ENCODE measurements at places on chromosomes 6 and 20.

DNA sequence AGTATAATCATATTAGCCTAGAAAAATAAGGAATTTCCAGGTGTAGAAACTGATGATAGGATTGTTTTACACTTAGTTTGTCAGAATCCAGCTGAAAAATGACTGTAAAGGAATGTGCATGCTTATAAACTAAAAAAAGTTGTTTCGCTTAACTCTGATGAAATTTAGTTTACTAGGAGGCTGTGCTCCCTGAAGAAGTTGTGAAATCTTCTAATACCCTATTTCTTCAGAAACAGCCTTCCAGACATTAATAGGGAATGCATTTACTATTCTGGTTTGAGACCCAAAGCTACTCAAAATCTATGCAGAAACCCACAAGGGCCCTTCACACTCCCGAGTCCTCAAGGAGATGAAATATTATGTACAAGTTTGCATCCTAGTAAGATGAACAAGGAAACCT is 105.5 kb upstream of the SSTR4 start:
- no peak for DNase-seq

GRCh38 chr20:12838261-12838866 is 170.4 kb upstream of the SPTLC3 start:
- DNase-seq, result no peak

GRCh38 chr6:64258752-64259151 is 623.1 kb downstream of the PHF3 start:
- no peak for DNase-seq

- DNase-seq, result no peak
Observed at GRCh38 chr20:12161734-12162133, 244.0 kb downstream of the BTBD3 start.

- DNase-seq, result no peak
Observed at GRCh38 chr6:34273242-34273805, 24.5 kb upstream of the SMIM29 start.

DNA sequence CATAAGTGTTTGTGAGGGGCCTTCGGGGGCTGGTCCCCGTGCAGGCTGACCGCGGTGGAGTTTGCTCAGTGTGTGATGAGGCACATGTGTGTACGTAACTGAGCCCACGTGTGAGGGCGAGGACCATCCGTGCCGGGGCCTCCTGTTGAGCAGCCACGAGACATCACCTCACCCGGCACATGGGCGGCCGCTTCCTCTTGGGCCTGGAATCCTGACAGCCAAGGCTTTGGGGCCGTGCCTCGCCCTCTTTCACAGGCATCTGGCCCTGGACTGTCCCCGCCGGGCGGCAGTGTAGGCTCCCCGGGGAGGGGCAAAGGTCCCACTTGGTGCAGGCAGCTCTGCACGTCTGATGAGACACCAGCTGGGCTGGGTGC is 202.3 kb downstream of the DLL1 start:
- no peak for DNase-seq

GRCh38 chr6:241336-241865 is 50.9 kb upstream of the DUSP22 start:
- no peak for DNase-seq

GRCh38 chr20:10745790-10746189 is 72.0 kb upstream of the JAG1 start:
- no peak for DNase-seq

DNA sequence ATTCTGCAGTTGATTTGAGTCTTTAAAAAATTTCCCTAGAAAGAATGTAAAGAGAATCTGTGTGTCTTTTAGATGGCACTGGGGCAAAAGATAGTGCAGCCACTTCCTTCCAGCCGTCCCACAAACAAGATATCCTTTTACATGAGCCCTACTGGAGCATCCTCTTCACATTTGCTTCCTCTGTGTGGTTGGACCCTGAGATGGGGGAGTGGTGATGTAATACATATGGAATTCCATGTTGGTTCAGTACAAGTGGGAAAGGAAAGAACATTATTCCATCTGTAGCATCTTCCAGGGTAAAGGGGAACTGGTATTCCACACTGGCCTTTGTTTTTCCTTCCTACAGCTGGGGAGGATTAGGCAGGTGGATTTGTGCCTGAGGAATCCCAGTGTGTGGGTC is 78.9 kb upstream of the ISM1 start:
- no peak for DNase-seq

DNA sequence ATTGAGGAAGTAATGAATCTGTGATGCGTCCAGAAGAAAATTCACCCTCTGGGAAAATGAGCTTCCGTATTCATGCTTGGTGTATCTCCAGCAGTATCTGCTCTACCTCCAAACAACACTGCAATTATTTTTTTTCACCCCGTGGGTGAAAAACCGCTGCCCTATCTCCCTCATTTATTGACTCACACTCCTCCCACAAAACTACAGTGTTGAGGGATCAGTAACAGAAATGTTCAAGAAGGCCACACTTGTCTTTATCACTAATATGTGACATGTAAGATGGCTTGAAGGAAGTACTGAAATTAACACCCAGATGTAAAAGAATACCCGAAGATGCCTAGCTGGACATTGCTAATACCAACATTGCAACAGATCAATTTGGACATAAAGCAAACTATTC is 4.9 kb upstream of the TBX18 start:
- DNase-seq, result no peak

GRCh38 chr6:136166815-136167214 is 83.3 kb downstream of the MTFR2 start:
- DNase-seq, result no peak

DNA sequence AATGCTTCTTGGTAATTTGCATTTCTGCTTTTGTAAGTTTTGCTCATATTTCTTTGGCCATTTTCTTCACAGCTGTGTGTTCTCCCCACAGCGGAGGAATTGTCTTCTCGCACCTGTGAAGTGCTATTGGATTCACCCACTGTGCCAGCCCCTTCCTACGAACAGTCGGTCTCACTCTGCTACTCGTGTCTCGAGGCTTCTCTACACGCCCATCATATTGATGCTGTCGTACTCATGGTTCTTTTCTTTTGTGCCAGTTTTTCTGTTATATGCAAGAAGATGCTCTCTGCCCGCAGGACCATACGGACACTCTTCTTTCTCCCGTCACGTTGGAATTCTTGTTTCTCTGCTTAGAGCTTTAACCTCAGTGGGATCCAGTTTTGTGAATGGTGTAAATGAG is 200.3 kb downstream of the DLL1 start:
- DNase-seq, result no peak

DNA sequence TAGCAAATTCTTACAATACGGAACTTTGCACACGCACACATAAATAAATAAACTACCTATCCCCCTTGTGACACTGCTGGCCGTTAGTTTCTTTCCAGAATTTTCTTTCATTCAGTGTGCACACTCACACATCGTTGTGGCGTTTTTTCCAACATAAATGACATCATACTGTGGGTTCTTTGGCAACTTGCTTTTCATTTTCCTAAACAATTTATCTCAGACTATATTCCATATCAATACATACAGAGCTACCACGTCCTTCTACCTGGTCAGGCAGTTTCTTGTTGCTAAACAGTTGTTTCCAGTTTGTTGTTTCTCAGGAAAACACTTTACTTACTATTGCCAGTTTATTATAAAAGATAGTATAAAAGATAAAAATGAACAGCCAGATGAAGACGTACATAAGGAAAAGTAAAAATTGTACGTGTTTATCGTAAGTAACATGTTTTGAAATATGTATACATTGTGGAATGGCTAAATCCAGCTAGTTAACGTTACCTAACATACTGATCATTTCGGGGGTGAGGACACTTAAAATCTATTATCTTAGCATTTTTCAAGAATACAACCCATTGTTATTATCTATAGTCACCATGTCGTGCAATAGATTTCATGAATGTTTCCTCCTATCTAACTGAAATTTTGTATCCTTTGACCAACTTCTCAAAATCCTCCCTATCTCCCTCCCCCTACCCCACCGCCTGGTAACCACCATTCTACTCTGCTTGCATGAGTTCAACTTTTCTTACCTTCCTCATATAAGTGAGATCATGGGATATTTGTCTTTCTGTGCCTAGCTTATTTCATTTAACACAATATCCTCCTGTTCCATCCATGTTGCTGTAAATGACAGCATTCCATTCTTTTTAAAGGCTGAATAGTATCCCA is 1.2 kb upstream of the TP53RK start:
- no peak for DNase-seq

GRCh38 chr6:147136057-147136456 is 68.2 kb upstream of the STXBP5 start:
- no peak for DNase-seq

GRCh38 chr6:52409499-52409898 is 10.6 kb upstream of the EFHC1 start:
- DNase-seq, result no peak

GRCh38 chr6:168908166-168908565 is 345.5 kb downstream of the THBS2 start:
- DNase-seq, result peak; percentile 11

- no peak for DNase-seq
Observed at GRCh38 chr20:53664121-53664520, 70.5 kb upstream of the ZNF217 start.

GRCh38 chr20:25256226-25256859 is 8.5 kb downstream of the PYGB start:
- DNase-seq, result no peak

DNA sequence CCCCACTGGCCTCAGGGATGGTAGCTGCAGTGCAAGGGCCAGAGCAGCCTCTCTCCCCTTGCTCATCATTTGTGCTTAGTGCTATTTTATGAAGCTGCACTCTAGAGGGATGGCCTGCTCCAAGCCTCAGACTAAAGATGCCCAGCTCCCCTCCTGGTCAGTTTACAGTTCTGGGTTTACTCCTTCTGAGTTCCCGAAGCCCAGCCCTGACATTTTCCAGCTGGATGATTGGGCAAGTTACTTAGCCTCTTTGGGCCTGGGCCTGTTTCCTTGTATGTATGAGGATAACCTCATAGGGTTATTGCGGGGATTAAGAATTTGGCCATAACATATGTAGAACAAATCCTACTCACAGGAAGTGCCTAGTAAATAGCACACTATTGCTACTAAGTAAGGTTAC is 31.8 kb upstream of the EMILIN3 start:
- no peak for DNase-seq

DNA sequence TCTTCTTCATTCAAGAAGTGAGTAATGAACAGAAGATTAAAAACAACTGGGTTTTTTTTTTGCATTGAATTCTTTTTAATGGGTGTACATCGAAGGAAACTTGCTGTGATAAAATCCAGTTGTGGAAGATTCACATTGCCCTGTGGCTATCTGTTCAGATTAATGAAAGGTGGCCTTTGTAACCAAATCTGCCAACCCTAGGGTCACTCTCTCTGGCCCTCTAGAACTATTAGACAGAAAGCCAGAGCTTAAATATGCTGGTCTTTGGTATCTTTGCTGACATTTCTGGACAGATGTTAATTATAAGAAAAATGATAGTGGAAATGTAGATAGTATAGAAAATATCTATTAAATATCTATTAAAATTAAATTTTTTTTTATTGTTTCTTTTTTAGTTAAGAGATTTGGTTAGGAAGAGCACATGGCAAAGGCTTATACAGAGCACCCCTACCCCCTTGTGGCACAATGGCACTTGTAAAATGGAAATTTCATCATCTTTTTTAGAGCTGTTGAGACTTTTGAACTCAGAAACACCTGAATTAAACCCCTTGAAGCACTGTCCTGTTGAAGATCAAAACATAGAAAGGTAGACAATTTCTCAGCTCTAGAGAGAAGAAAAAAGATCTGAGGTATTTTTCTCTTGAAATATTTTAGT is 572.5 kb downstream of the PKHD1 start:
- no peak for DNase-seq

DNA sequence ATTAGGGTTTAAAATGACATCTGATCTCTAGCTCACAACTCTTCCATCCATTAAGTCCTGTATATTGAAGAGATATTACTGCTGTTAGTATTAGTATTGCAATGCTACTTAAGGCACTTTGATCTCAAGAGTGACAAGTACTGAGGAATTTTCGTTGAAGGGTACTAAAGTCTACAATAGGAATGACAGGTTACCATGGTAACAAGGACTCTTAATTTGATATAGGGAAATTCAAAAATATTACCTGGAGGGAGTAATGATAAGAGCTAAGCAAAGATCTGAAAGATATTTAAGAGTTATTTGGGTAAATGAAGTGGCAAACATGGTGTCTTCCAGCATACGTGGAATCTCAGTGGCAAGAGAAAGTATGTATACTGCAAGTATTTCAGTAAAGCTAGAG is 518.0 kb upstream of the SLC35B3 start:
- no peak for DNase-seq

GRCh38 chr20:32517914-32518592 is 67.1 kb downstream of the NOL4L start:
- no peak for DNase-seq

- no peak for DNase-seq
Observed at GRCh38 chr6:76701610-76702009, 629.1 kb upstream of the IMPG1 start.

GRCh38 chr6:21733311-21733710 is 139.8 kb downstream of the SOX4 start:
- DNase-seq, result no peak

DNA sequence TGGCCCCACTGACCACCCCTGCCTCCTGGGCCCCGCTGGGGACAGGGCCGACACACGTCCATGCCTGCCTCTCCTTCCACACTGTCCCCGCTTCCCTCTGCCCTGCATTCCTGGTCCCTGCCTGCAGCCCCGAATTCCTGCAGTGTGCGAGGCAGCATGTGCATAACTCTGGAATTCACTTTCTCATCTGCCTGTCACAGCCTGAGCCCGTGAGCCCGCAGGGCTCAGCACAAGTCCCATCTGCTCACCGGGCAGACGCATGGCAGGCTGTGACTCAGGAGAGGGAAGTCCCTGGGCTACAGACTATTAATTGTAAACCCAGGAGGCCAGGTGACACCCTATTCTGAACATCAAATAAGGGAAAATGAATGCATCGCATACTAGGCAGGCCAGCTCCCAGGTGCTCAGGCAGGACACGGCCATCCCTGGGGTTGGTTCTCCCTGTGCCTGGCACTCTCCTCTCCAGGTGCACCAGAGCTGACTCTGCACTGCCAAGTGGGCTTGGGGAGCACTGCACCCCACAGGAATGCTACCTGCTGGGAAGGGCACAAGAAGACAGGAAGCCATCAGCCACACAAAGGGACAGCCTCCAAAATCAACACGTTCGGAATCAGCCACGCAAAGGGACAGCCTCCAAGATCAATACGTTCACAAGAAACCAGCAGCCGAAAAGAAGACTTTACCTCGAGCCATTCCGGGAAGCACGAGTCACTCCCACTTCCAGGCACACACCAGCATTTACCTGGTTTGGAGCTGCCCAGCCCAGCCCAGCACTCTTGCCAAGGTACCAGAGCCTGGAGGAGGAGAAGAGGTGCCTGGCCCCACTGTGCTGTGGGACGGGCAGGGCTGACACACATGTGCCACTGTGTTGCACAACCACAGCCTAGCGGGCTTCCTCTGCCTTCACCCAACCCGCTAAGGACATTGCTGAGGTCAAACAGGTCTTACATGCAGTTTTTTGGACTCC is 65.9 kb downstream of the DLL1 start:
- peak; percentile 100 for DNase-seq

GRCh38 chr20:11924923-11925322 is 7.2 kb downstream of the BTBD3 start:
- DNase-seq, result no peak

DNA sequence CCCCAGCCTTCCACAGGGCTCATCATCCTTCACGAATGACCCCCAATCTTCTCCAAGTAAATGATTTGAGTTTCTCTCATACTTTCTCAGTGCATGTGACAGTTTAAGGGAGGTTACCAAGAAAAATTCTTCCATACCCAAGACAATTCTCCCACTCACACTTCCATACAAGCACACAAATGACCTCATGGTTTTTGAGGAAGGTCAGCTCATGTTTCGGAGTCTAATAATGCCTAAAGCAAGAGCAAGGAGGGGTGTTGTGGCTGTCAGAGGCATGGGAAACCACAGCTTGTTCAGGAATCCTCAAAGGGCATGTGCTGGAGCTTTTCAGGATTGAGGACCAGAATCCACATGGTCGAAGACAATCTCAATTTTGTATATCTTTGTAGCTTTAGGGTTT is 279.0 kb downstream of the MAFB start:
- no peak for DNase-seq

Measured in keratinocyte (primary cell).